ENCODE measurements at places on chromosomes 5 and 9.

GRCh38 chr5:158843305-158843704, 256.4 kb downstream of the EBF1 start:
- DNase-seq = no peak

GRCh38 chr9:20353524-20353923, 268.8 kb downstream of the MLLT3 start:
- DNase-seq = no peak

GRCh38 chr5:148290271-148291195, 21.7 kb upstream of the SPINK7 start:
- DNase-seq = no peak

DNA sequence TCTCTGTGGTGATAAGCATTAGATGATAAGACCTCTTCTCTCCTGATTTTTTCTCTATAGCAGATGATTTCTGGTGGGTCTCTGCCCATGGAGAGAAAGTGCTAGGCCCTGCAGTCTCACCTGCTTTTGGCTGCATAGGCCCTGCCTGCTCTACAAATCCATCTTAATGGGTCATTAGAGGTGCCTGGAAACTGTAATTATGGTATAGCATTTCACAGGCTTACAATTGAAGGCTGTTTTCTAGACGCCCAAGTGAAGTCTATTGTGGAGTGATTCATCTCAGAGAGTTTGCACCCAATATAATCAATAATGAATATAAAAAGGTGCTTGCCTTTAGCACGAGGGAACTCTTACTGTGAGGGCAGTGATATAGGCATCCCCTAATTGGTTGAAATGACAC, 33.8 kb downstream of the NEUROG1 start:
- no peak for DNase-seq

Measured in skeletal muscle cell (primary cell).